ENCODE measurements at places on chromosomes 12 and 14.

DNA sequence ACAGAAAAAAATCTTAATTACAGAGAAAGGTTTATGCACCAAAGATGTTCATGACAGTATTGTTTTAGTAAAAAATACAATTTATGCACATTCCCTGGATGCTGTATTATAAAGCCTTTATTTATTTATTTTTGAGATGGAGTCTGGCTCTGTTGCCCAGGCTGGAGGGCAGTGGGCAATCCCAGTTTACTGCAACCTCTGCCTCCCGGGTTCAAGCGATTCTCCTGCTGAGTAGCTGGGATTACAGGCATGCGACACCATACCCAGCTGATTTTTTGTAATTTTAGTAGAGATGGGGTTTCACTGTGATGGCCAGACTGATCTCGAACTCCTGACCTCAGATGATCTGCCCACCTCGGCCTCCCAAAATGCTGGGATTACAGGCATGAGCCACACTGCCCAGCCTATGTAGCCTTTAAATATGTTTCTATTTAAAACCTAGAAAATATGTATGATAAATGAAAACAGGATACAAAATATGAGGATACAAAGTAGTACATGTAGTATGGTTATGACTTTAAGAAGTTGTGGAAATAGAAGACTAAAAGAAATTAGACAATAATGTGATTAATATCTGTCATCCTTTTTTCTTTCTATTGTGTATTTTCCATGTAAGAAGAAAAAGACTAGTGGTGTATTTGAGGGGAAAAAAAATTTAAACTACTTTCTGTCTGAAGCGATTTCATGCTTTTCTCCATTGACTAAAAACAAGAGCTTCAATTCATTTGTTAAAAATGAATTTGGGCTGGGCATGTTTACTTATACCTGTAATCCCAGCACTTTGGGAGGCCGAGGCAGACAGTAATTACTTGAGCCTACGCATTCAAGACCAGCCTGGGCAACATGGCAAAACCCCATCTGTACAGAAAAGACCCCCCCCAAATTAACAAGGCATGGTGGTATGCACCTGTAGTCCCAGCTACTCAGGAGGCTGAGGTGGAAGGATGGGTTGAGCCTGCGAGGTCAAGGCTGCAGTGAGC is 13.1 kb downstream of the ATF1 start:
- no peak for DNase-seq

- DNase-seq, result no peak
These were observed 4.9 kb downstream of the PLD4 start for GRCh38 chr14:104929268-104930230.

DNA sequence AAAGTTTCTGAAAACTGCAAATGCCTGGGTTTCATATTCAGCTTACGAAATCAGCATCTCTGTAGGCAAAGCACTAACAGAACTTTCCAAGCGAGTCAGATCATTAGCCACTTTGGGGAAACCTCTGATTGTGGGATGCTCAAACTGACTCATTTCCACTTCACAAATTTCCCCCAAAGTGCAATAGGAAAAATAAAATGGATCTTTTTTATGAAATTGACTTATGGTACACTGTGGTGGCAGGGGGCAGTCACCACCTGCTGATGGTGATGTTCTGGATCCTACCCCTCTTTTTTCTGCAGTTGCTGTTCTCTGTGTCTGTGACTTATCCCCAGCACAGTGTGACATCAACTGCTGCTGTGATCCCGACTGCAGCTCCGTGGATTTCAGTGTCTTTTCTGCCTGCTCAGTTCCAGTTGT is 5.6 kb downstream of the TCTN1 start:
- no peak for DNase-seq

GRCh38 chr14:39847852-39848251 is 415.6 kb upstream of the FBXO33 start:
- no peak for DNase-seq

- no peak for DNase-seq
These were observed 823.0 kb upstream of the ATXN7L3B start for GRCh38 chr12:73714655-73715054.

GRCh38 chr14:80419345-80419744 is 208.0 kb upstream of the DIO2 start:
- DNase-seq, result no peak

GRCh38 chr14:72643317-72643801 is 250.5 kb downstream of the DPF3 start:
- peak; percentile 89 for DNase-seq

DNA sequence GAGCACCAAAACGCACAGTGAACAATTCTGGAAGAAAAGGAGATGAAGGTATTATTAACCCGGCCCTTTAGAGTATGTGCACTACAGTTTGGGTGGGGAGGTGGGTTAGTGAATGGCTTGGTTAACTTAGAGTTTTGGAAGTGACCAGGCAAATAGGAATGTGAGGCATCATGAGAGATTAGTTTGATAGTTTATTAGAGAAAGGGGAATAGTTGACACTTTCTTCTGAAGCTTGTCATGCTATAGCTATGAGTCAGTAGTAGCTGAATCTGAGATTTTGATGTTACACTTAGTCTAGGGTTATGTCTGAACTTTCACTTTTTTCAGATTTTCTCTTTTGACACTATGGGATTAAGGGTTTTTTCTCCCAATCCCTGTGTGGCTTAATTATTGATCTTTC is 567.2 kb downstream of the SNAPC1 start:
- no peak for DNase-seq

GRCh38 chr12:69934011-69934410 is 109.0 kb downstream of the MYRFL start:
- no peak for DNase-seq

DNA sequence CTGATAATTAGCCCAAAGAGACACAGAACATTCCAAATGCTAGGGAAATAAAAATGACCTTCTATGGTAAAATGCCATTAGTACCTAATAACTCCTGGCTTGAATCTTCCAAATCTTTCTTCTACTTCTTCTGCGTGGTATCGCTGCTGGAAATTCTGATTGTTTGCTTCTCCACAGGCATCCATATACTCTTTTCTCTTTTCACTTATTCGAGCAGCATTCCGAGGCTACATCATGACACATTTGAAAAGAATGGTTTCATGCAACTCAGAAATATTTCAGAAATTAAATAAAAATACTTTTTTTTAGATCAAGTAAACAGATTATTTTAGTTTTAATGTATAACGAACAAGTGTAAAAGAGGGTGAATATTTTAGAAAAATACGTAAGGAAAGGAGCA is 18.9 kb downstream of the ZCCHC8 start:
- no peak for DNase-seq

- no peak for DNase-seq
These were observed 550 bp upstream of the RESF1 start for GRCh38 chr12:31958569-31959160.

GRCh38 chr12:89225401-89225800 is 126.9 kb downstream of the DUSP6 start:
- DNase-seq, result peak; percentile 53

- DNase-seq, result no peak
These were observed 921.3 kb downstream of the NRXN3 start for GRCh38 chr14:79091381-79091963.

GRCh38 chr12:52740584-52740983 is 36.6 kb downstream of the KRT76 start:
- no peak for DNase-seq

DNA sequence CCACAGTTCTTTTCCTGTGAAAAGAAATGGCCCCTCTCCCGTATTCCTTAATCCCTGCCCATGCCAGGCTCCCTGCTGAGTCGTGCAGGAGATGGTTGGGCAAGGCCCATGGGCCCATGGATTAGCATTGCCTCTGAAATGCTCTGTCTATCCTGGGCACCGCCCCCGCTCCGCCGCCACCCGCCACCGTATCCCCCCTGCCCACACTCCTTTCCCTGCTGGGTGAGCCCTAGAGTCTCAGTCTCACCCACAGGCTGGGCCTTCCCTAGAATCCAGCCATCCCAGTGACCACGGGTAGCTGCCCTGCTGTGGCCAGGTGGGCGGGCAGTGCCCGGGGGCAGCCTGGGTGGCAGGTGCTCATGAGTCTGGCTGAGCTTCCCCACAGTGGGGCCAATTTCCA is 50.6 kb downstream of the TSPAN11 start:
- no peak for DNase-seq

DNA sequence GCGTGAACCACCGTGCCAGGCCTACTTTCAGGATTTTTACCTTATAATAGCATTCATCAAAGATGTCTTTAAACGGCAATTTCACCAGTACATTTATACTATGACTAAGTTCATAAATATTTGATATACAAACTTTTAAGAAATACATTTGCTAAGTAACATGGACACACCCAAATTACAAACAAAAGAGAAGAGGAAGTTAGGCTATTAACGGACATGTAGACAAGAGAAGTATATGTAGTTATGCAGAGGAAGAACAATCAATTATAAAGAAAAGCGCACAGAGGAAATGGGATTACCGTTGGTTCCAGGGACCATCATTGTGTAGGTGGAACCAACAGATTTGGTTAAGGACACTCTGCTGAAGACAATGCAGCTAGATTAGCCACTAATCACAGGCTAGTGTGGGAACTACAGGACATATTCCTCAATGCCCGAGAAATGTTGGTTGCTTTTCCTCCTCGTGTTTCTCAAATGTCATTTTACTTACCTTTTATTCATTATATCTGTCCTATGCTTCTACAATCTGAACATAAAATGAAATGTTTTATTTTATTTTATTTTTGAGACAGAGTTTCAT is 24.0 kb upstream of the PKP2 start:
- no peak for DNase-seq

DNA sequence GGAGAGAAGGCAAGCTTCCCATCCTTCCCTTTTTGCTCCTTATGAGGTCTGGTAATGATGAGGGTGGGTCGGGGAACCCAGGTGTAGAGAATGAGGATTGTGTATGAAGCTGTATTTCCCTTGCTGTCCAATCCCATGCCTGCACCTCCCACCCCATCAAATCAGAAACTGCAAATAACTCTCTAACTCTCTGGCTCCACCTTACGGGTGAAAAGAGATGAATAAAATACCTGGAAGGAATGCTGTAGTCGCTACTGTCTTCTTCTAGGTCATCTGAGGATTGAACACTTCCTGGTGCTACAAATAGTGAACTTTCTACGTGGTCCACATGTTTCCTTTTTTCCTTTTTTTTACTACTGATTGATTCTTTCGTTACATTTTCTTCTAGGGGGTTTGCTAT is 38.9 kb upstream of the DICER1 start:
- no peak for DNase-seq

DNA sequence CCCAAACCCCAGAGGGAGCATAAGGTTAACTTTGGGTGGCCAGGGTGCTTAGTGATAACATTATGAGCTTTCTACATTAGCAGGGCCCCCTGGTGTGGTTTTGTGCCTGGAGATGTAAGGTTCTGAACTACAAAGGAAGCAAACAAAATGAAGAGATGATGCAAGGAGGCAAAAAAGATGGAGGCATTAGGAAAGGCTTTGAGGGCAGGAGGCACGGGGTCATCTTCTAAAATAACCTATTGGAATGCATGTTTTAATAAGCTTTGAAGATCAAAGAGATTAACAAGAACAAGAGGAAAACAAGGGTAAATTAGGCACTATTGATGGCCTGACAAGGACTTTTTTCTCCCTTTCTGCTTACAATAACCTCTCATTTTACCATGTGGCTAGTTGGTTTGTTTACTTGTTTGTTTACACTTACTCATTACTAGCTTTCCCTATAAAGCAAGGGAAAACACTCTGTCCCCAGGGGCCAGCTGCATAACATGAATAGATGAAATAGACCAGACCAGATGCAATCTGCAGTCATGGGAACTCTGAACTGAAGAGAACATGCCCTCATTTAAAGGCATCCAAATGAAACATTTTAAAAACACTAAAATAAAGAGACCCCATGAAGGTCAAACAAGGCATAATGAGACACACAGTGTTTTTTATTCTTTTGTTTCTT is 390.3 kb downstream of the DIO2 start:
- no peak for DNase-seq

- DNase-seq, result no peak
These were observed 17.1 kb upstream of the NEK9 start for GRCh38 chr14:75143761-75144527.

DNA sequence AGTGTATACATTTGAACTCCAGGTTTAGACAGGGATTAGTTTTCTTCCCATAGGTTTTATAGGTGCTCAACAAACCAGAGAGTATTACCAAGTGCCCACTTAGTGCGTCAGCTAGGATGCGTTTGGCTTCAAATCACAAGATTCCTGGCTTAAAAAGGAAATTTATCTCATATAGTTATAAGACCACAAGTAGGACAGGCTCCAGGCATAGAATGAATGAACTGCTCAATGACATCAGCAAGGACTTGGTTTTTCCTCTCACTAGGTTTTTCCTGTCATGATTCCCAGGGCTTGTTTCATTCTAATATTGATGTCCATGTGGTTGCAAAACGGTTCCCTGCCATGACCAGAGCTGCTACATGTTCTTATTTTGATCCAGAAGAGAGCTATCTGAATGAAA is 6.1 kb upstream of the IRAK3 start:
- DNase-seq, result no peak

- DNase-seq, result no peak
These were observed 223.2 kb downstream of the MED13L start for GRCh38 chr12:116054280-116054679.

GRCh38 chr12:95975491-95975890 is 20.7 kb downstream of the HAL start:
- no peak for DNase-seq

Measured in GM04504 (cell line).